ENCODE measurements at places on chromosomes 13 and 19. TPM values are rescaled to one million over a fixed set of nuclear protein-coding genes. Genes with fewer than 3 reads are reported as not detected.
A peak's percentile ranks its signal among the peaks of the same experiment; 100 is the strongest.

CELF5 gene
- total RNA-seq = not detected

DNA sequence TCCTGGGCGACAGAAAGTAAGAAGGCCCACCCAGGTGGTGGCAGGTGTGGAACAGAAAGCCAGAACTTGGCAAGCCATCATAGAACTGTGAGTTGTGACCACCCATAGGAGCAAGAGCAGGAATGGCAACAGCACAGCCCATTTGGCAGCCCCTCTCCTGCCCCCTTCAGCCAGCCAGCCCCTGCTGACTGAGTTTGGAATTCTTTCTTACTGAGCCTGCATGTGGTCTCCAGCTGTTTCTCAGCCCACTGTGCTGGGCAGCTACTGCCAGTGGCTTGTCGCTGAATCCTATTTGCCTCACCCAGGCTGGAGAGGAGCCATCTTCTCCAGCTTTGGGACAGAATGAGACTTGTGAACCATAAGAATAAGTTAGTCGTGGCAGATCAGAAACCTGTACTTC lies 28.3 kb downstream of the CNMD start:
- DNase-seq = no peak

- no peak for DNase-seq
These were observed 1507.1 kb downstream of the UQCRFS1 start for GRCh38 chr19:27705896-27706295.

DNA sequence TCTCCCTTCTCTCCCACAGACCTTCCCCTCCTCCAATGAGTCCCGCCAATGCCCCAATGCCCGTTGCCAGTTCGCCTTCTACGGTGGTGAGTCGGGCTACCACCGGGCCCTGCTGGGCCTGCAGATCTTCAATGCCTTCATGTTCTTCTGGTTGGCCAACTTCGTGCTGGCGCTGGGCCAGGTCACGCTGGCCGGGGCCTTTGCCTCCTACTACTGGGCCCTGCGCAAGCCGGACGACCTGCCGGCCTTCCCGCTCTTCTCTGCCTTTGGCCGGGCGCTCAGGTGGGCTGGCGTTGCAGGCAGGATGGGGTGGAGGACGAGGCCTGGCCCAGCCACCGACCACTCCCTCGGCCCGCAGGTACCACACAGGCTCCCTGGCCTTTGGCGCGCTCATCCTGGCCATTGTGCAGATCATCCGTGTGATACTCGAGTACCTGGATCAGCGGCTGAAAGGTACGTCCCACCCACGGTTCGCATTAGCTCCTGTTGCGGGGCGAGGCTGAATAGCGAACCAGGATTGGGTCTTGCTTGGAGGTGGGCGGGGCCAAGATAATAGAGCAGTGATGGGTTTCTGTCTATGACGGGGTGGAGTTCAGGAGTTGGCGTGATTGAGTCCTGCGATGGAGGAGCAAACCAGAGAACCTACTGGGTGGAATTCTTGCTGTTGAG lies 11.1 kb downstream of the SLC44A2 start:
- DNase-seq = no peak

ICAM5 gene
- total RNA-seq = 3.0 TPM

LILRA6 gene
- not detected for total RNA-seq

IQCN gene
- 0.18 TPM for total RNA-seq

DNAAF3 gene
- not detected for total RNA-seq

DNA sequence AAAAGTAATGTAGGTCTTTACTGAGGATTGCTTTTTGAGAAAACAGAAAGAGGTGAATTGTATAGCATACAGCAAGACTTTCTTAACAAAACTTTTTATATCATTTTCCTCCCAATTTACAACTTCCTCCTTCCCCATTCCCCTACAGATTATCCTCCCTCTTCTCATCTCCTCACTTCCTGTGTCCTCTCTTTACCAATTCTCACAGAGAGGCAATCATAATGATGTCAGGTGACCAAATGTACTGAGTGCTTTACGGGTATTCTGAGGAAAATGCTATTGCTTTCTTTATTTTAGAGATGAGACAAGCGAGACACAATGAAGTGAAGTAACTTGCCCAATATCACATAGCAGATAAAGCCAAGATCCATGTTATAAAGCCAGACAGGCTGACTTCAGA lies 1.7 kb upstream of the MTMR6 start:
- no peak for DNase-seq

C1QTNF9B gene
- total RNA-seq = 0.56 TPM

DNA sequence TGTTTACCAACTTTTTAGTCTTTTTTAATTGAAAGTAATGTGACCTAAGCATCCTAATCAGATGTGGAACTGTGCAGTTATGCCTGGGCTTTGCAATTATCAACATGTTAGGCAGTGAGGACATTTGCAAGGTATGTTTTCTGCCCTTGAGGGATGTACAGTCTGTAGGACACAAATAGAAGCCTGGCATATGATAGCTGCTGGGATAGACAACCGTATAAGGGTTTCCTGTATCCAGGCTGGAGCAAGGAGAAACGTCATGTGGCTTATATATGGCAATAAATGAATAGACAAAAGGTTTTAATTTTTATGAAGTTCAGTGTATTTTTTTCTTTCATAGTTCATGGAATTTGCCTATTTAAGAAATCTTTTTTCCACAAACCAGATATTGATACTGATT lies 2.0 kb upstream of the VPS36 start:
- DNase-seq = no peak

GRCh38 chr19:48635966-48636858 lies 967 bp downstream of the DBP start:
- DNase-seq = no peak

GRCh38 chr13:27006519-27007161 lies 165.0 kb downstream of the USP12 start:
- DNase-seq = peak; percentile 12

OR7D2 gene
- not detected for total RNA-seq
